DMS53 (cell line): ENCODE measurements at places on chromosomes 5 and 9.

GRCh38 chr5:112346411-112347044 is 72.5 kb downstream of the EPB41L4A start:
- no peak for DNase-seq

DNA sequence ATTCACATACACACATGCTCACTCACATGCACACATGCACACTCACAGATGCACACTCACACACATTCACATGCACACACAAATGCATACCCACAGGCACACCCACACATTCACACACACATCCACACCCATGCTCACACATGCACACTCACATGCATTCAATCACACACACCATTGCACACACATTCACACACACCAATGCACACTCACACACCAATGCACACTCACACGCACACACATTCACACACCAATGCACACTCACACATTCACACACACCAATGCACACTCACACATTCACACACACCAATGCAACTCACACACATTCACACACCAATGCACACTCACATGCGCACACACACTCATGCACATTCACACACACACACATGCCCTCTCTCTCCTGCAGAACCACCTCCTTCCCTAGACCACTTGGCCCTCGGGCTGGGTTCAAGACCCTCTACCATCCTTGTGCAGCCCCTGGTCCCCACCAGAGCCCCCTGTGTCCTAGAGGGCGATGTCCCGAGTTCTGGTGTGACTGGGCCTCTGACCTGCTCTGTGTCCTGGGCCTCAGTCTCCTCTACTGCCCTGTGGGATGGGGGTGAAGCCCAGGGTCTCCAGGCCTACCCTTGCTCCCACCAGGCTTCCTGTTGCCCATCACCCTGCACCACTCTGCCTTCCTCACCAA is 139.0 kb downstream of the OLFM1 start:
- no peak for DNase-seq

- no peak for DNase-seq
Observed at GRCh38 chr5:96673127-96673526, 11.0 kb downstream of the CAST start.

- no peak for DNase-seq
Observed at GRCh38 chr9:114302727-114303126, 20.2 kb upstream of the ORM1 start.

DNA sequence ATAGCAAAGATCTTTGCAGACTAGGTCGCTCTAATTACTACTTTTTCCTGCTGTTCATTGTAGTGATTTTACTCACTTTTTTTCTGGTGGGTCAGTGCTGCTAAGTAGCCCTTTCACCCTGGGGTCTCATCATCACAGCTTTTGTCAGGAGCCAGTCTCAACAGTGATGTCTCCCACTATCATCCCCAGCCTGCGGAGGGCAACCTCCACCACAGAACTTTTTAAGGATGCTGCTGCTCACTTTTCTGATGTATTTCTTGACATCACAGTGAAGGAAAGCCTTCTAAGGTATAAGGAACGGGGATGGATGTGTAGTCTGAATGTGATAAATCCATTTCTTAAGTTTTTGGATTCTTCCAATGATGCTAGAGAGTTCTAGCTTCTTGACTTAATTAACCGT is 242.5 kb upstream of the RIOK2 start:
- peak; percentile 55 for DNase-seq

DNA sequence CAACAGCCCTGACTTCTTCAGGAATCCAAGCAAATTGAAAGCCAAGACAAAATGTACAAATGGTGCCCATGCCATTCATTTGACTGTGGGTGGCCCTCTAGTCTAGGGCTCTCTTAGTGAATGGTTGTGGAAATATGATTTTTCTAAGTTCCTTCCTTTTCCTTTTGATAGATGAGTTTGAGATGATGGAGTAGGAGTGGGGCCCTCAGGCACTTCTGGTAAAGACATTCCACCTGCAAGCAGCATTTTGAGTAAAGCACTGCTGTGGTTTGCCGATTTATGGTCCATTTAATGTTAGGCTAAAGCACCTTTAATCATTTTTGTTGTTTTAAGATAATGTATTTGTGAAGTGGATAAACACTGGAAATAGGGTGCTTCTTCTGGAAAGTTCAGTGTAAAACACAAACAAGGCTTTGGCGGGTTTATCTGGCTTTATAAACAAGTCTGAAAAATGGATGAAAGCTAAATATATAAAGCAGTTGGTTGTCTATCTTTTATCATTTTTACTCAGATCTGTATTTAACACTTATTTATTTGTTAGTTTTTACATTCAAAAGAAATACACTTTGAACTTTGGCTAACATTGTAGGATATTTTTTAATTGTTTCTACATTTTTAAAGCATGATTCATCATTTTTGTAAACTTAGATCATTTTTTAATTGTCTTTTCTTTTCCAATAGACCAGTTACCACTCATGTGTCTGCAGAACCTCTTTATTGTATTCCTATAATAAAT is 213.5 kb downstream of the PJA2 start:
- no peak for DNase-seq

- no peak for DNase-seq
Observed at GRCh38 chr9:117682955-117683710, 21.1 kb upstream of the TLR4 start.

DNA sequence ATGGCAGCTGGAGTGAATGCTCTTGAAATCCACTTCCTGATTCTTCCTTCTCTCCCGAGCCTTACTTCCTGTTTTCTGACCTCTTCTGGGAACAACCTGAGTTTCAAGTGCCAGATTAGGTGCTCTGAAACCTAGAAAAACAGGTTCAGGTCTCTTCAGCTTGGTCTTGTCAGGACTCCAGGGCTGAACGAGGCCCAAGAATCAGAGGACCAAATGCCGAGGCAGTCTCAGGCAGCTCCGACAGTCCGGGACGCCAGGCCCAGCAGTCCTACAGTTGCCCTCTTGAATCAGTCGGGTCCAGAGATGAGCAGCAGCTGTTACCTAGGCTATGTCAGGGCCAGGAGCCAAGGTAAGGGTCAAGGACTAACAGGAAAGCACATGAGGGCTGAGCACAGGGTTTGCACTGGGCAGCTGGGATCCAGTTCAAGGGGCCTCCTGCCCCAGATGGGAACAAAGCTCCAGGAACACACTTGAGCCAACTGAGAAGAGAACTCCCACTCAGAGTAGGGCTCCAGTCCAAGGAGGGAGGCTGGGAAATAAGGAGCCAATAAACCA is 38.3 kb upstream of the ADRA1B start:
- peak; percentile 91 for DNase-seq

GRCh38 chr5:130624805-130625204 is 540.3 kb downstream of the HINT1 start:
- DNase-seq: no peak

GRCh38 chr5:40453689-40454088 is 226.0 kb upstream of the PTGER4 start:
- no peak for DNase-seq

GRCh38 chr5:57736716-57737115 is 254.1 kb upstream of the ACTBL2 start:
- no peak for DNase-seq

DNA sequence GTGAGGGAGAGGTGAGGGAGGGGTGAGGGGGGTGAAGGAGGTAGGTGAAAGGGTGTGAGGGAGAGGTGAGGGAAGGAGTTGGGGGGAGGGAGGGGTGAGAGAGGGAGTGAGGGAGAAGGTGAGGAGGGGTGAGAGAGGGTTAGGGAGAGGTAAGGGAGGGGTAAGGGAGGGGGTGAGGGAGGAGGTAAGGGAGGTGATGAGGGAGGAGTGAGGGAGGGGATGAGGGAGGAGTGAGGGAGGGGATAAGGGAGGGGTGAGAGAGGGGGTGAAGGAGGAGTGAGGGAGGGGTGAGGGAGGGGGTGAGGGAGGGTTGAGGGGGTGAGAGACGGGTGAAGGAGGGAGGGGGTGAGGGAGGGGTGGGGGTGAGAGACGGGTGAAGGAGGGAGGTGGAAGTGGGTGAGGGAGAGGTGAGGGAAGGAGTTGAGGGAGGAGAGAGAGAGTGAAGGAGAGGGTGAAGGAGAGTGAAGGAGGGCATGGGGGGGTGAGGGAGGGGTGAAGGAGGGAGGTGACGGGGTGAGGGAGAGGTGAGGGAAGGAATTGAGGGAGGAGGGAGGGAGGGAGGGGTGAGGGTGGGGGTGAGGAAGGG is 18.5 kb downstream of the NINJ1 start:
- no peak for DNase-seq

DNA sequence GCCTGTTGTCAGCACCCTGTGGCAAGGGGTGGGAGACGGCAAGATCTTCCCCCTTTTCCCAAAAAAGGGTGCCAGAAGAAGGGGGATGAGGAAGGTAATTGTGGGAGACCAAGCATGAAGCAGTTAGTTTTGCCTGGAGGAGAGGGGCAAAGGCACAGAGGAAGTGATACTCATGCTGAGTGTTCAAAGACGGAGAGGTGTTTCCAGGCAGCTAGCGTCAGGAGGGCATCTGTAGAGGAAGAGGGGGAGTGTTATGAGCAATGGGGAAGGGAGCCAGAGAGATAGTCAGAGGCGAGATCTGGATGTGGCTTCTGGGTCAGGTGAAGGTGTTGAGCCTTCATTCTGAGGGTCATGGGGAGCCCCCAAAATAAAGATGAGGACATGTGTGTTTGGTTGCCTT is 26.9 kb upstream of the ADAM19 start:
- no peak for DNase-seq

- DNase-seq: peak; percentile 78
Observed at GRCh38 chr5:151115272-151115905, 34.6 kb upstream of the TNIP1 start.

DNA sequence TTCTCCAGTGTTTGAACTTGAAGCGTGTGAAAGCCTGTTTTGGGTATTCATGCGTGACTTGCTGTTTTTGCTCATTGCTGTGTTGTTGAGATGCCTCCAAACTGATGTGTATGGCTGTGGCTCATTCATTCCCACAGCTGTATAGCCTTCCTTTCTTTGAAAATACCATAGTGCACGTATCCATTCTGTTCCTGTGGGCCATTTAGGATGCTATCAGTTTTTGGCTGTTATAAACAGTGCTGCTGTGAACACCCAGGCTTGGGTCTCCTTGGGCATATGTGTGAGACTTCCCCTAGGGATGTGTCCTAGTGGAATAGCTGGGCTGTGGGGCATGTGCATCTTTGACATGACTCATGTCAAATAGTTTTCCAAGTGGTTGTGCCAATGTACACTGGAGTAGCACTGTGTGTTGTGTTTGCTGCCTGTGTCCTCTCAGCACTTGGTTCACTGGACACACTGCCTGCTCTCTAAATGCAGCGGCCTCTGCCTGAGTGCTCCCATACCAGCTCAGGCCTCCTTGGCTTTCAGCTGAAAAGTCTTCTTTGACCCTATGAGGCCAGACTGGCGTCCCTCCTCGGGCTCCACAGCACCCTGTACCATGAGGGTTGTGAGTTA is 102.6 kb upstream of the TBC1D2 start:
- DNase-seq: peak; percentile 18

DNA sequence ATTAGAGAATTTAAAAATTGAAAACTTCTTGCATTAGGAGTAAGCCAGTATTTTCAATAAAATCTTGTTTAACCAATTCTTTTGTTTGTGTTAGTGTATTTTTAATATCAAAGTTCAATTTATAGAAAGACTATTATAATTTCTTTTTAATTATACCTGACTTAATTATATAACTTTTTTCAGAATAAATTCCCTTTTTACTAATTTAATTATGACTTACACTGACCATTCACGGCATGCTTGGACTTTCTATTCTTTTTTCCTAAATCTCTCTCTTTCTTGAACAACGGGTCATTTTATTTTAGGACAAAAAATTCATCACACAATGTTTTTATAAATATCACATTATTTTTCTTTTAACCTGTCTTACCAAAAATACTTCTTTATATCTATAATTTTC is 555.3 kb upstream of the PTGER4 start:
- peak; percentile 28 for DNase-seq

DNA sequence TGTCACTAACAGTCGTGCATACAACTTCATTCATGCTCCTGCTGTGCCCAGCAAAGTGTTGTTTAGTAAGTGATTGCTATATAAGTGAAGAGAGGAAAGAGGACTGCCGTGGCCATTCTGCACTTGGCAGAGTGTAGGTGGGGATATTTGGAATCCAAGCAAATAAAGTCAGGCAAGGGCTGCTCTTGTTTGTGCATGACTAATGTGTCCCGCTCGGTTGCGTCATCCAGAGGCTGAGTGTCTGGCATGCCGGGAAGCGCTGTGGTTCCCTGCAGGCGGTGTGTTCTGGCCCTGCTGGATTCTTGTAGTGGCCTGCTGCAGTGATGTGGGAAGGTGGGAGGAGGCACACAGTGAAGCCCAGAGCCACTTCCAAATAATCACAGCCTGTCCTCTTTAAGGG is 136.9 kb upstream of the ANKH start:
- peak; percentile 98 for DNase-seq

GRCh38 chr9:126834672-126835071 is 25.8 kb upstream of the ZBTB34 start:
- no peak for DNase-seq

DNA sequence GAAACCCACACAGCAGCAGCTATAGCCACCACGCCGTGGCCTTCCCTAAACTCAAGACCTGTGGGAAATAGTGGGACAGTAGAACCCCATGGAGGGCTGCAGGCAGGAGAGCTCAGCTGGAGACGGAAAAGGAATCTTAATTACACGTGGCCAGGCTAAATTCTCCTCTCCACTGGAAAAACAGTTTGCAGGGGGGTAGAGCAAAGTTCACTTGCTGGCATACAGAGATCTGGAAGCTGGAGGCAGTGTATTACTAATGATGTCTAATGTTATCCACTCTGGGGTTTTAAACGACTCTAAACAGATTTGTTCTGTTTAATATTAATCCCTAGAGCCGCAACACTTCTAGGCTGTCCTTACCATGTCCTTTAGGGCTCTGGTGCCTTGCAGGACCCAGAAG is 257.1 kb downstream of the SAXO1 start:
- DNase-seq: no peak

GRCh38 chr9:26904070-26904469 is 11.5 kb upstream of the CAAP1 start:
- no peak for DNase-seq

GRCh38 chr5:169668732-169669131 is 31.7 kb downstream of the DOCK2 start:
- DNase-seq: no peak

DNA sequence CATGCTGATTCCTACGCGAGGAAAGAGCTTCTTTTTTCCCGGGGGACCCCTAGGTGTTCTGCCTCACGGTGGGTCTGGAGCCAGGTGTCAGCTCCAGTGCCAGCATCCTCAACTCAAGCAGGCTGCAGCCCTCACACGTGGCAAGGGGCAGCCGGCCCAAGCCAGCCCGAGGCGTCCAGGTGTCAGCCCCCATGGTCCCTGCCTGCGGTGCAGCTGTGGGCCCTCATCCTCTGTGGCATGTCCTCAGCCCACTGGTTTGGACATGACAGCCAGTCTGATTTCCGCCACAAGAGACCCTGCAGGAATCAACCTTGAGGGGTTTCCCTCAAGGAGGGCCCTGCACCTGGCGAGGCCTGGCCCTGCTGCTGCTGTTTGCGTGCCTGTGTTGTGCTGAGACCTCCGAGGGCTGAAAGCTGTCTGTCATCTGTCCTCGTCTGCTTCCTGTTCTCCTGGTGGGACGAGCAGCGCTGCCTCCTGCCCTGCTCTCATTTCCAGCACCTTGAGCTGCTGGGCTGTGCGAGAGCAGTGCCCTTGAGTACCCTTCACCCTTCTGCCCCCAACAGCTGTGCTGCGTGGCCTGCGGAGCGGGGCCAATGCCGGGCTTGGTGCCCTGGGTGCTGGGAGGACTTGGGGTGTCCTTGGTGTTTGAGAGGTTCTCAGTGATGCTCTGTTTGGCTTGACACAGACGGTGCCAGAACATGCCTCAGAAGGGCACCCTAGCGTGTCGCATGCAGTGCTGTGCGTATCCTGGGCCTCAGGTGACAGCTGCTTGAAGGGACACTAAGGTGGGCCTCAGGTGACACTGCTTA is 137.6 kb downstream of the CACNA1B start:
- no peak for DNase-seq
